ENCODE measurements at places on chromosomes 5 and 9.

- peaks cover 41% of the 10 kb centered on the region for H3K36me3 ChIP-seq
- no peak overlapping the region for H3K4me3 ChIP-seq
- H3K27me3 ChIP-seq = no peaks in the 10 kb centered on the region
These were observed 402.9 kb downstream of the RAB3C start for GRCh38 chr5:58985759-58986158.

GRCh38 chr9:36074055-36074454, 37.3 kb downstream of the RECK start:
- peaks cover 14% of the 10 kb centered on the region for H3K4me1 ChIP-seq
- H3K27ac ChIP-seq = no peak overlapping the region
- H3K36me3 ChIP-seq = peaks cover under 1% of the 10 kb centered on the region
- no peak overlapping the region for H3K4me3 ChIP-seq
- no peak for DNase-seq

- H3K4me3 ChIP-seq = no peak overlapping the region
- no peaks in the 10 kb centered on the region for H3K4me1 ChIP-seq
- H3K27ac ChIP-seq = no peak overlapping the region
- no peaks in the 10 kb centered on the region for H3K36me3 ChIP-seq
These were observed 24.8 kb upstream of the HNRNPA0 start for GRCh38 chr5:137778772-137779564.

DNA sequence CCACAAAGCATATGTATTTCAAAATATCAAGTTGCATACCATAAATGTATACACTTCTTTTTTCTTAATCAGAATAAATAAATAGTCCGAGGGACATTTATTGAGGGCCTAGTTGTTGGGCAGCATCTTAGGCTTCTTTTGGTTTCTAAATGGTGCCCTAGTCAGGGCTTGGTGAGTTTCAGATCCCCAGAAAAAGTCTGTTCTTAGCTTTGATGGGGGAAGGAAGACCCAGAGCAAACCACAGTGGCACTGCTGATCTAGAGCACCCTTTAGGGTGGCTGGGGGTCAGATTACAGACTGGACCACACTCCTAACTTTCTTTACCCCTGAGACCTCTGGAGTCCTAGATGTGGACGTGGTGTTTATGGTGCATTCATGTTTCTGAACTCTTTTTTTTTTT, 97.8 kb downstream of the C9orf152 start:
- peaks cover 5% of the 10 kb centered on the region for H3K36me3 ChIP-seq
- no peak for DNase-seq
- H3K4me3 ChIP-seq = no peak overlapping the region
- H3K27ac ChIP-seq = no peak overlapping the region

DNA sequence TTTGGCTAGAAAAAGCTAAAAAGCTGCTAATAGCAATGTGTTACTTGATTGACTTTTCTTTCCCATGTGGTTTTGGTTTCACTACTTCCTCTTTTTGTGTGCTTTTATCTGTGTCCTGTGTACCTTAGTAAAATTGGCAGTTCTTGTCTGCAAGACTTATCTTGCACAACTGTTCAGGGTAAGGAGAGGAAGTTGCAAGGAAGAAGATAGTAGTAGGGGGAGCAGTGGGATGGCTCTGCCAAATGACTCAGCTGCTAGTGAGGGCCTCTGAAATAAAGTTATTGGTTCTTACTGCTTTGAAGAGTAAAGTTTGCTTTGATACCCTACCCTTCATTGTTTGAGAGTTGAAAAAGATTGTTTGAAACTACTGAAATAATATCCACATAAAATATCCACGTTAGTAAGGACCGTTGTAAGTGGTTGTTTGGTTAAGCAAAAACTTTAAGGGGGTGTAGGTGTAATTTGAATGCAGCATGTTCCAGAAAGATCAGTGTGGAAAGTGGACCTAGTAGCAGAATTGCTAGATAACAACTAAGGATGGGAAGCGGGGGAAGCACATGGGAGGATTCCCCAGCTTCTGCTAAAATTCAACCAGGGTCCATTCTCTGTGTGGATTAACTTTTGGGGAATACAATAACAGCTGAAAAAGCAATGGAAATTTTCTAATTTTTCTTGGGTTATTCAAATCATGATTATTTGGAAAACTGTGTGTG, 123.5 kb downstream of the SCAMP1 start:
- H3K4me1 ChIP-seq = peaks cover 36% of the 10 kb centered on the region
- no peaks in the 10 kb centered on the region for H3K27me3 ChIP-seq
- no peak overlapping the region for H3K27ac ChIP-seq
- no peaks in the 10 kb centered on the region for H3K36me3 ChIP-seq

DNA sequence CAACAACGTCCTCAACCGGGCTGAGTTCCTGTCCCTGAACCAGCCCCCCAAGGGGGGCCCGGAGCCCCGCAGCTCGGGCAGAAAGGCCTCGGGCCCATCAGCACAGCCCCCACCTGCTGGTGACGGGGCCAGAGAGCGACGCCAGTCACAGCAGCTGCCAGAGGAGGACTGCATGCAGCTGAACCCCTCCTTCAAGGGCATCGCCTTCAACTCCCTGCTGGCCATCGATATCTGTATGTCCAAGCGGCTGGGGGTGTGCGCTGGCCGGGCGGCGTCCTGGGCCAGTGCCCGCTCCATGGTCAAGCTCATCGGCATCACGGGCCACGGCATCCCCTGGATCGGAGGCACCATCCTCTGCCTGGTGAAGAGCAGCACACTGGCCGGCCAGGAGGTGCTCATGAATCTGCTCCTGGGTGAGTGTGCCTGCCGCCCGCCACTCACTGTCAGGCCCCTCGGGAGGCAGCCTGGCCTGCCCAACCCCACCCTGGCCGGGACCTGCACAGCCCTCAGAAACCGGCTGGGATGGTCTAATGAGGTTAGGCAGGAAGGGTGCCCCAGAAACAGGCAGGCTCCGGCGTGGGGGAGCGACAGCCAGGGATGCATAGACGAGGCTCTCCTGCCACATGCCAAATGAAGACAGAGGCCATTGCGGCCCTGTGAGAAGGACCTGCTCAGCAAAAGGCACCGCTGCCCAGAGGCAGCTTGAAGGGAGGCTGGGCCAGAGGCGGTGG, 678 bp downstream of the PLPP7 start:
- peak; percentile 42 for DNase-seq
- no peaks in the 10 kb centered on the region for H3K27me3 ChIP-seq
- peak overlapping the region; percentile 97 for H3K27ac ChIP-seq
- H3K4me3 ChIP-seq = peak overlapping the region; percentile 70

GRCh38 chr9:131714161-131714646, 25.7 kb downstream of the RAPGEF1 start:
- H3K27ac ChIP-seq = peak overlapping the region; percentile 84
- peak; percentile 82 for DNase-seq
- H3K27me3 ChIP-seq = no peaks in the 10 kb centered on the region
- no peak overlapping the region for H3K4me3 ChIP-seq

GRCh38 chr9:87720173-87720572, 5.7 kb upstream of the CTSL start:
- DNase-seq = no peak
- no peaks in the 10 kb centered on the region for H3K27me3 ChIP-seq
- H3K27ac ChIP-seq = no peak overlapping the region
- no peaks in the 10 kb centered on the region for H3K4me1 ChIP-seq

DNA sequence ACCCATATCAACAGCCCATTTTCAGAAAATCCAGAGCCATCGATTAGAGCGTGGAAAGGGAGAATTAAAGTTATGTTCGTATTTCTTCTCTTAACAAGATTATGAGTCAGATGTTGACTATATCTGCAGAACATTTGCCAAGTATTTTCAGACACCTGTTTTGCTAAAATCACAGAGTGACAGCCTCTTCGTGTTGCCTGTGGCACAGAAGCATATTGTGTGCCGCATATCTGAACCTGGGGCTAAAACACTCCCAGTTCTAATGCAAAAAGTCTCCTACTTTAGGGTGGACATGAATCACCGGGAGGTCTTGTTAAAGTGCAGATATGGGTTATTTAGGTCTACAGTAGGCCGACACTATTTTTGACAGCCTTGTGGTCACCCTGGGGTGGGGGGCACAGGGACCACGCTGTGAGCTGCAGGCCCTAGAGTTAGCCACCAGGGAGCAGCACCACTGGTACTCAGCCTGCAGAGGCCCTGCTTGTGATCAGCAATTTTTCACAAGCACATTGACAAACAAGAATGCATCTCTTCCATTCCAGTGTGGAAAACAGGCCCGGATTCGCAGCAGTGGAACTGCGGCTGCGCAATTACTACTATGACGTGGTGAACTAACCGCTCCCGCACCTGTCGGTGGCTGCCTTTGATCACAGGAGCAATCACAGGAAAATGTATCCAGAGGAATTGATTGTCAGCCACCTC, 93.5 kb downstream of the SYK start:
- DNase-seq = no peak
- no peak overlapping the region for H3K4me3 ChIP-seq
- no peak overlapping the region for H3K27ac ChIP-seq
- H3K27me3 ChIP-seq = no peaks in the 10 kb centered on the region

GRCh38 chr9:21689854-21690253, 112.6 kb upstream of the MTAP start:
- no peaks in the 10 kb centered on the region for H3K36me3 ChIP-seq
- no peak overlapping the region for H3K27ac ChIP-seq
- H3K27me3 ChIP-seq = no peaks in the 10 kb centered on the region
- no peak for DNase-seq
- H3K4me3 ChIP-seq = no peak overlapping the region
- no peaks in the 10 kb centered on the region for H3K4me1 ChIP-seq
